ENCODE measurements at places on chromosomes 5 and 9.
A peak's percentile ranks its signal among the peaks of the same experiment; 100 is the strongest.

- no peak for DNase-seq
Observed at GRCh38 chr9:85185486-85186217, 516.1 kb downstream of the NTRK2 start.

DNA sequence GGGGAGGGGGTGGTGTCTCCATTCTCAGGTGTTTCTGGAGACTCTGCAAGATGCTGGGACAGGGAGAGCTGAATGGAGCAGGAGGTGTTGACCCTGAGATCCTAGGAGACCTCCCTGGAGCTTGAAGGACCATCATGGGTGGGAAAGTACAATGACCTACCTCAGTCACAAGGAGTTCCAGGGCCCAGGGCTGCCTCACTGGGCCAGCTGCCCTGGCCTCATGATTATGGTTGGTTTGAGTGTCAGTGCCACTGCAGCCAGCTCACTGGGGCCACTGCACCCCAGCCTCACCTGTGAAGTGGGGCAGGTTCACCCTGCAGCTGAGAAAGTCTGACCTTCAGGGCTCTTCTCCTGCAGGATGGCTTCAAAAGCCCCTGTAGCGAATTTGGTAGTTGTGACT lies 372.5 kb downstream of the IRX2 start:
- no peak for DNase-seq

- DNase-seq = no peak
Observed at GRCh38 chr5:159571501-159572244, 241.4 kb upstream of the IL12B start.

DNA sequence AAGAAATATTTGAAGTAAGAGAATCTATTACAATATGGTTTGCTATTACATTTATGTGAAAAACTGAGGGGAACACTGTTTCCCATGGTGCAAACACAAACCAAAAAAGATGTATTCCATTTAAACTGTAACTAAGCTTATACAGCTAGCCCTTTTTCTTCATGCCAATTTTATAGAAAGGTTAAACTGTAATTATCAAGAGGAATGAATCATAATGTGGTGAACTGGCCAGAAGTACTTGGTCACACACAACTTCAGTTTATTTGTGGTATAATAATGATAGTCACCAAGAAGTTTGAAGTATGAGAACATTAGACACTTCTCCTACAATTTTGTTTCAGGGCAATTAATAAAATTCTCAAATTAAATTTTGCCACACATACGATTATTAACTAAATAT lies 177.9 kb downstream of the XRCC4 start:
- no peak for DNase-seq

- DNase-seq = no peak
Observed at GRCh38 chr5:156956321-156956720, 6.7 kb downstream of the TIMD4 start.

- no peak for DNase-seq
Observed at GRCh38 chr9:90878562-90878961, 76.9 kb downstream of the SYK start.

GRCh38 chr5:169157064-169157463 lies 143.9 kb downstream of the SLIT3 start:
- DNase-seq = no peak

DNA sequence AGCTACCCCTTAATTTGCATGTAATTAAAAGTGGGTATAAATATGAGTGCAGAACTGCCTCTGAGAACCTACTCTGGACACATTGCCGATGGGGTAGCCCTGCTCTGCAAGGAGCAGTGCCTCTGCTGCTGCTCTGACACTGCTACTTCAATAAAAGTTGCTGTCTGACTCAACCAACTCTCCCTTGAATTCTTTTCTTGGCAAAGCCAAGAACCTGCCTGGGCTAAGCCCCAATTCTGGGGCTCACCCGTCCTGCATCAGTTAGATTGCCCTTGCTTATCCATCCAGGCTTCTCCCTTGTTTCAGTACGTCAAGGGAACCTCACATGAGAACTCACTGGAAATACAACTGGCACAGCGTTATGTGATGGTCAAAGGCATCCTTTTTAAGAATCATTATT lies 44.1 kb downstream of the FBXL7 start:
- no peak for DNase-seq

GRCh38 chr9:128077847-128078503 lies 9.9 kb downstream of the SLC25A25 start:
- no peak for DNase-seq

DNA sequence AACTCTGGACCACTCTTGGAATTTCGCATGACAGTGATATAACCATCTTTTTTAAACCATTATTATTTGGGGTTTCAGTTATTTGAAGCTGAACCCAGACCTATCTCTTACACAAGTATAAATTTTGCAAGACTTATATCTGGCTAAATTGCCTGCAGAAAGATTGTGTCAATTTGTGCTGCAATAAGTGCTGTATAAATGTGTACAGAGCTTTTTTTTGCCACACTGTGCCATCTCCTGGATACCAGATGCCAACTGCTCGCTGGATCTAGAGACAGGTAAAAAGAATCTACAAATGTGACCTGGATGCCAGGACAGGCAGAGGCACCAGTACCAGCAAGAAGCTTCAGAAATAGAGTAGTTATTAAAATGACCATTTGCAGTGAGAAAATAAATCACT lies 25.9 kb upstream of the TTC39B start:
- DNase-seq = no peak

GRCh38 chr9:112037281-112038016 lies 137.6 kb downstream of the SUSD1 start:
- no peak for DNase-seq

DNA sequence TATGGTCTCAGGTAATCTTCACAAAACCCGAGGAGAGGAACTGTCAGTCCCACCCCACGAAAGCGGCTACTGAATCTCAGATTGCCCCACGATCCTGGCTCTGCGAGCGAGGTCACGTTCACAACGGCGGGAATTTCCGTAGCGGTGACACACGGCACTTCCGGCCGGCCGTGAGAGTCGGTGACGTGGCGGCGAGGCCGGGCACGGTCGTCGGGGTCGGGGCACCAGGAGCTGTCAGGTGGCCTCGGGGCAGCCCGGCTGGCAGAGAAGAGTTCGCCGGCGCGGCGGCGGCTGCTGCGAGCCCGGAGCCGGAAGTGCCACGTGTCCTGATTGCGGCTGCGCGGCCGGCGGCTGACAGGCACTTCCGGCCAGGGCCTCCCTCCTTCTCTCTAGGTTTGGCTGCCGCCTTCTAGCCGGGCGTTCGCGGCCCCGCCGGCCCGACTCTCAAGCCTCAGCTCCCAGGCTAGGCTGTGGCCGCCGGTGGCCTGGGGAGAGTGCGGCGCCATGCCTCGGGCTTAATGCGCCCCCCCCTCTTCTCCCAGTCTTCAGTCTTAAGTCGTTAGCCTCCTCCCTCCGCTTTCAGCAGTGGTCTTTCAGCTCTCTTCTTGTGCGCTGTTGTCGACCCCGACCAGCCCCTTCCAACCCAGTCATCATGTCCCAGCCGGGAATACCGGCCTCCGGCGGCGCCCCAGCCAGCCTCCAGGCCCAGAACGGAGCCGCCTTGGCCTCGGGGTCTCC lies at the start of gene SEC24A:
TSS of gene SEC24A (plus strand) at position 361 of the 738 bp plus-strand sequence. CDS start at position 653, 292 bp downstream.
- peak; percentile 59 for DNase-seq

- DNase-seq = no peak
Observed at GRCh38 chr5:79136618-79137017, 25.0 kb downstream of the BHMT start.

DNA sequence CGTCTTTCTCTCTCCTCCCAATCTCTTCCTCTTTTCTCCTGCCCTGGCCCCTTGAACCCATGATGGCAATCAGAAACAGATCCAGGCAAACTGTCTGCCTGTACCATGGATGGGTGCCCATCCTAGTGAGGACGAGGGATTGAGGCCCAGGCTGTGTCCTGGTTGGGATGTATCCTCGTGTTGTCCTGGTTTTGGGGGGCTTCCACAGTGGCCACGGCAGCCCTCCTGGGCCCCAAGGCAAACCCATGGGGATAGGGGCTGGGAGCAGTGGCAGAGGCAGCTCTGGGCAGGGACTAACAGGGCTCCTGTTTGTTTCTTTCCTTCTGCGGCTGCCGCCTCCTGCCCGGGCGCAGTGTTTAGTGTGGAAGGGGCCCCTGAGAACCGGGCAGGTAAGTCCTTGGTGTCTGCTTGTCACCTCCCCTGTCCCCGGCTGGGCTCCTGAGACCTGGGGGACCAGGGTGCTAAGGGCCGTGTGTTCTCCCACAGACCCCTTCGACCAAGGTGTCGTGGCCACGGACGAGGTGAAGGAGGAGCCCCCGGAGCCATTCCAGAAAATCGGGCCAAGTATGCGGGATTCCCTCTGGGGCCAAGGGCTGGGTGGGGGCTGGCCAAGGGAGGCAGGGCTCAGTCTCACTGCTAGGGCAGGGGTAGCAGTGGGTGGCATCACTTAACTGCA lies 70.0 kb downstream of the AMBP start:
- no peak for DNase-seq

GRCh38 chr5:180113660-180114303 lies 42.2 kb upstream of the RNF130 start:
- no peak for DNase-seq
